NCI-H1105 treated with DMSO at 0.1 percent for 48 hours (cell line): ENCODE measurements at places on chromosomes 2 and 18.

DNA sequence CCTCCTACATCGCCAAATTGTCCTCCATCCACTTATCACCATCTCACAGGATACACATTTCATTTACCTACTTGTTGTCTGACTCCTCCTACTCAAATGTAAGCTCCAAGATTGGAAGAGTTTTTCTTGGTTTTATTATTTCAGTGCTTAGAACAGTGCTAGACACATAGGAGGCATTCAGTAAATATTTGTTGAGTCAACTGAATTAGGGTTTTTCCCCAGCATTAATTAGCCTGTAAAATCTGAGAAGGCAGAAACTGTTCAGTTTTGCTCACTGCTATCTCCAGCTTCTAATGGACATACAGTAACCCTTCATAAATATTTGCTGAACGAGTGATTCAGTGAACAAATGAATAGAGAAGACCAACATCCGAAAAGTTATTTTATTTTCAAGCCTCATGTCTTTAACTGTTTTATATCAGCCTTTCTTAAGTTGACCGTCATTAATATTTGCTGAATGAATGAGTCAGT lies 800 bp downstream of the TTC21B start:
- peak; percentile 46 for DNase-seq

- no peak for DNase-seq
Observed at GRCh38 chr18:48796491-48797205, 154.1 kb downstream of the SMAD7 start.

- DNase-seq, result peak; percentile 43
Observed at GRCh38 chr2:222424276-222424728, at the start of gene SGPP2. TSS of gene SGPP2 (plus strand) at chr2:222424543. CDS start at chr2:222424603, 60 bp downstream.

DNA sequence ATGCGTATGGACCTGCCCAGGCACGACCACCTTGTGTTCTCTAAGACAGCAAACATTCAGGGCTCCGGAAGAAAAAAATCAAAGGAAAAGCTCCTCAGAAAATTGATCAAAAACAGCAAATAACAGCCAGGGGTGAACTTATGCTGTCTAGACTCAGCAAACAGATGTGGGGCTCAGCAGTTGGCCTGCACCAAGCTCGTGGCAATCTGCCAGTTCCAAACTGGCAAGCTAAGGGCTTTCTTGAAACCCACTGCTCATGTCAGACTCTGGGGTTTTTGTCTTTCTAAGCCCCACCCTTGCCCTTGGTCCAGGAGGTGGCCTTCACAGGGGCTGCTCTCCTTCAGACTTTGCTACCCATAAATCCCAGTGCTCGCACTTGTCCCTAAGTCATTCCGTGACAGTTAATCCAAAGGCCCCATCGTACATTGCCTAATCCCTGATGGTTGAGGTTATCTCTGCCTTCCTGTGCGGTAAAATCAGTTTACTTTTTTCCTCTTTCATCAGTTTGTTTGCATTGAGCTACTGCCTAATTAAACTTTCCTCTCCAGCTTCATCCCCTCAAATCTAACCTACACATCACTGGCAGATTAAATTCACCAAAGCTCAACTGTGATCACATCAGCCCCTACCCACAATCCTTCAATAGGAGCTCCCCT lies 408.0 kb downstream of the LRATD1 start:
- DNase-seq, result peak; percentile 55

GRCh38 chr2:102436323-102436722 lies 13.4 kb downstream of the IL18RAP start:
- no peak for DNase-seq

- no peak for DNase-seq
Observed at GRCh38 chr2:85183479-85183878, 50.3 kb downstream of the TCF7L1 start.

DNA sequence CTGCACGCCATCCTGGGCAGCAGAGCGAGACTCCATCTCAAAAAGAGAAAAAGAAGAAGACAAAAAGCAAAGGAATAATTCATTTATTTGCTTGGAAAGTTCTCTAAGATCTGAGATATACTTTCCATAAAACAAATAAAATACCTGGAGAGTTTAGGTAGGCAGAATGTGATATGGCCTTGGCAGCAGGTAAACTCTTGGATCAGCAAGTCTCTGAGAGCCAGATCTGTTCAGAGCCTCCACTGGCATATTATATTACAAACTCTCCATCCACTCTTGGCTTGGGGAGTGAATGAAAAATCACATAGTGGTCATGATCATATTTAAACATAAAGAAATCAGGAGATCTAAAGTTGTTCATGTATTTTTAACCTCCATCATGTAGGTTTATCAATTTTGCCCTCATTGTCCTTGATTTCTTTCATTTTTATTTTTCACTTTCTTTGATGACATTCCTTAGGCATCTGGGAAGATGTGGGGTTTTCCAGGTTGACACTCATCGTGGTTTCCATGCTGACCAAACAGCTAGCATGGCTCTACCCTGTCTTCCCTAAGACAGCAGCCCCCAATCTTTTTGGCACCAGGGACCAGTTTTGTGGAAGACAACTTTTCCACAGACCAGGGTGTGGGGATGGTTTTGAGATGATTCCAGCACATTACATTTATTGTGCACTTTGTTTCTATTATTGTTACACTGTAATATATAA lies 10.2 kb downstream of the LRRFIP1 start:
- DNase-seq, result no peak

GRCh38 chr2:157442636-157443035 lies 1.3 kb downstream of the CYTIP start:
- no peak for DNase-seq

DNA sequence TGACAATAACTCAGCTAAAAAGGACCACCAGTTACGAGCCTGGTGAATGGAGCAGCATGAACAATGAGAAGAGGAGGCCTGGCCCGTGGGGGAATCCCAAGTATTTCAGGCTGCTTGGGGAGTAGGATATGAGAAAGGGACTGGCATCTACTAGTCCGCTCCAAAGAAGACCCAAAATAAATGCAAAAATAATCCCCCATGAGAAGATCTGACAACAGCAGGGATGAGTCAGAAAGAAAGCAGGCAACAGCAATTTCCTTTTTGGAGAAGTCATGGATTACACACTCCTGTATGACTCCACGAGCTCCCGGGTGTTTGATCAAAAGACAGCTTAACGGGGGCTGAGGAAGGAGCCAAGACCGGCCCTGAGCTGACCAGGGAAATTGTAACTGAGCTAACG lies 111.4 kb downstream of the SOX11 start:
- DNase-seq, result no peak

DNA sequence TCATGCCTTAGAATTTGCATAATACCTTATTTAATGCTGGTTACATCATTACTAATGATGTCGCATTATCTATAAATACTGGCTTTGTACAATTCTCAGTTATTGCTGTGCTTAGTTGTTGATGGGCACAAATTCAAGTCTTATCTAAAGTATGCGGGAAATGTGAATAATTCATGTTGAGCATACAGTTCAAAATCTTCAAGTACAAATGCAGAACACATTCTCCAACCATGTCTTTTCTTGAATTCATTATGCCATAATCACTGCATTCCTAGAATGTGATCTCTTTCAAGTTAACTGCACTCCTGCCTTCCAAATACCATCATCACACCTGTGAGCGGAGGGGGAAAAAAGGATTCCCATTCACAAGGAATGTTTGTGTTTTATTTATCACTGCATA lies 337.0 kb downstream of the MBD2 start:
- no peak for DNase-seq

DNA sequence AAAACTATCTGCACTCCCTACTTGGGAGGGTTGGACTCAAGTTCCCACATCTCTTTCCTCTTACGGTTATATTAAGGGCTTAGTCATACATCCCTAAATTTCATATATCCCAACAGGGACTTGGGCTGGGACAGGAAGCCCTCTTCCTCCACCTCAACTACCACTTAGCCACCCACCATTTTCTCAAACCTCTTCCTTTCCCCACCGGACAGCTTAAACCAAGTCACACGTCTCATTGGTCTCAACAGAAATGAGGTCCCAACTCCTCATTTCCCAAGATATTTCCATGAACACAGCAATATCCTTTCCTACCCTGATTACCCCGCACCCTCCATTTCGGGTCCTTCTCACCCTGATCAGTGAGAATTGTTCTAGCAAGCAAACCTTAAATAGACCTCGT lies 736 bp downstream of the ZSCAN30 start:
- no peak for DNase-seq

GRCh38 chr2:118838741-118839455 lies 8.6 kb downstream of the EN1 start:
- no peak for DNase-seq

DNA sequence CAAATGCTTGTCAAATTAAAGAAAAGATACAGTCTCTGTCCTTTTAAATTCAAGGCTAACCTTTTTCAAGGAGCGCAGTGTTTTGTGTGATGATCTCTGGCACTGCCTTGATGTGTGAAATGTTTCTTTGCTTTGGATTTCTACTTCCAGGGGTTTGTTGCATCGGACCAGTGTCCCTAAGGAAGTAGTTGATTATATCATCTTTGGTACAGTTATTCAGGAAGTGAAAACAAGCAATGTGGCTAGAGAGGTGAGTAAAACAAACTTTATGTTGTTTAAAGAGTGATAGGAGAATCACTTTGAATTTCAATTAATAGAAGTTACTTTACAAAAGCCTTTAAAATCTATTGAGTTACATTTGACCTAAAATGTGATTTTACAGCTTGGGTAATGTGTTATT lies 28.8 kb downstream of the HADHB start:
- no peak for DNase-seq

DNA sequence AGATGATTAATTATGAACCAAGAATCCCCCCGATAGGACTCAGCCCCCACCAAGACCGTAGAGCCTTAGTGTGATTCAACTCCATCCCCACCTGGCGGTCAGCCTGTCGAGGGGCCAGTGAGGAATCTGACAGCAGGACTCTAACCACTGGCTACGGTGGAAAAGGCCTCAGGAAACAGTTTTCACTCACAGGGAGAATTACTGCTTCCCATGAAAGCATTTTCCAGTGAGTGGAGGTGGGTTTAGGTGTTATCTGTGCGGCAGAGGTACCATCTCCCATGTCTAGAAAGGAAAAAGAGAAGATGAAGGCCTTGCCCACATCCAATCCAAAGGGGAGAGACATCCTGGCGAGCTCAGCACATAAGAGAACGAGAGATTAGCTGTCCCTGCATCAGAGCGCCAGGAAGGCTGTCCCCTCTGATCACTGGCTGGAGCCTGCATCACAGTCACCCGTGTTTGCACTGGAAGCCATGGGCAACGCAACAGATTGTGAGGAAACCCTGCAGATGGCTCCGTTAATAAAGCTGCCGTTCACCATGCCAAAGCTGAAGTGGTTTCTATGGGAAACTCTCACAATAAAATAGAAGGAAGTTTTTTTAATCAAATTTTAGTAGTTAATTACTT lies 22.3 kb downstream of the COX7A2L start:
- no peak for DNase-seq

DNA sequence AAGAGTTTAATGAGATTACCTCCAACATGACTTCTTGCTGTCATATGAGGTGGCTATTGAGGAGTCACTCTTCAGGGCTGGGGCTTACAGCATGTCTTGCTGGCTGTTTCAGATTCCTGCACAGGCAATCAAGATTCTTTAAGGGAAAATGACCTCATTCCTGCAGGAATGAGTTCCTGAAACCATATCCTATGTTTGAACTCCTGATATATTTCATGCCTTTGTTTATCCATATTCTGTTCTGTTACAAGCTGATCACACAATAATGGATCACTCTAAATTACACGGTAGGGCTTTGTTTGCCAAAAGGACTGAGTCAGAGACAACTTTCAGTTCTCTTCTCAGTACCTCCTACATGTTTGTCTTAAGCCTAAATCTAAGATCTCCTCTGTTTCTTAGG lies 879.8 kb upstream of the PIK3C3 start:
- DNase-seq, result no peak

DNA sequence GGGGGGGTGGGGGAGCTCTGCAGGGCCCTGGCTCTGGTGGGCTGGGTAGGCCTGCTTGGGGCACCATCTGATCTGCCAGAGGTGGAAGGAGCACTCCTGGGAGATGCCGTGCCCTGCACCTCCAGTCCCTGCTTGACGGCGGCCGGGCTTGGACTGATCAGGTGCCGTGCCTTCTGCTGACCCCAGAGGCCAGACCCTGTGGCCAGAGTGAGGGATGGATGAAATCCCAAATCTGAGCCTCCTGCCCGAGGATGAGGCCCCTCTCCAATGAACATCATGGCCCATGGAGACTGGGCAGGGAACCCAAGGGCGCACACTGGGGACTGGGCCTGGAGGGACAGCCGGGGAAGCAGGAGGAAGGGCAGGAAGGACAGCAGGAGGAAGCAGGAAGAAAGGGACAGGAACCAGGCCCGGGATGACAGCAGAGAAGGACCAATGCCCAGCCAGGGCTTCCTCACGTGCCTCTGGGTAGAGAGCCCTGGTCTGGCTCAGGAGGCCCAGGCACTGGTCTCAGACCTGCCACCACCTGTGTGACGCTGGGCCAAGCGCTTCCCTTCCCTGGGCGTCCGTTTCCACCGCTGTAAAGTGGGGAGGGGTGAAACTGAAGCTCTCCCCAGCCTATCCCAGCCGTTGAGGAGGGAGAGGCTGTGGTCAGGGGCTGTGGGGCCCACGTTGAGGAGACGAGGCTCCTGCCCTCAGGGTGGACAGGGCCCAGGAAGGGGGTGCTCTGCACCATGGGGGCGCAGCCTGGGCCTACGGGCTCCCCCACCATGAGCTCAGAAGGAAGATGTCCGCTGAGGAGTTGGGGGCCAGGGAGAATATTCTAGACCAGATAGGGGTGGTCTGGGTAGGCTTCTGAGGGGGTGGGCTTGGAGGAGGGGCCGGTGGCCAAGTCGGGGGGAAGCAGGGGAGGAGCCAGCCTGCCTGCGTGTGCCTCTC lies 1.0 kb upstream of the GPR35 start:
- no peak for DNase-seq

- DNase-seq, result no peak
Observed at GRCh38 chr2:148640767-148641166, 3.8 kb upstream of the EPC2 start.

GRCh38 chr18:54873884-54874255 lies 45.6 kb downstream of the RAB27B start:
- no peak for DNase-seq

DNA sequence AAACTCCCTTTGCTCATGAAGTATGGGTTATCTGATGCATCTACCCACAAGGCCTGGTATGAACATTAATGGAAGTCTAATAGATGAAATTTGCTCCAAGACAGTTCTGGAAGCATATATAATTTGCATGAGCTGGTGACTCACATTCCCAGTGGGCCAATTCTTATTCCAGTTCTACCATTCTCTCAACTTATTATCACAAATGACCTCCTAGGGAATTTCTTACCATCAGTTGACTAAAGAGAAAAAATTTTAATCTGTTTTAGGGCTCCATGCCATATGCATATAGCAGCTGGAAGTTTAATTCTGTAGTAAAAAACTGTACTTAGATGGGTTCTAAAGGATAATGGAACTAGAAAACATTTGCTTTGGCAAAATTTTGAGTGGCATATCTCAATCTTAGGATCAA lies 165.2 kb upstream of the COL3A1 start:
- DNase-seq, result no peak

DNA sequence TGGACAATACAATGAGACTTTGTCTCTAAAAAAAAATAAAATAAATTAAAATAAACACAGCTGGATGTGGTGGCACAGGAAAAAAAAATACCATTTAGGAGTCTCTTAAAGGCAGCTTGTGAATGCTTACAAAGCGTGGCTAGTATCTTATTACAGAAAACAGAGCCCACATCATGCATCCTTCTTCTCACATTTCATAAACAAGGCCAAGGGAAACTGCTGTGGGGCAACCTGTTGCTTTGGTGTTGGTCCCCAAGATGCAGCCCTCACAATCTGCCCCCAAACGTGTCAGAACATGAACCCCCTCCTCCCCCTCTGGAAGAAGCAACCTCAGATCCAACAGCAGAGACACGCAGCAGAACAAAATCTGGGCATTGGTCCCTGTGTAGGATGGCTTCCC lies 2.6 kb downstream of the SLC14A1 start:
- no peak for DNase-seq
